ENCODE measurements at places on chromosomes 2 and 18.
A peak's percentile ranks its signal among the peaks of the same experiment; 100 is the strongest.

DNA sequence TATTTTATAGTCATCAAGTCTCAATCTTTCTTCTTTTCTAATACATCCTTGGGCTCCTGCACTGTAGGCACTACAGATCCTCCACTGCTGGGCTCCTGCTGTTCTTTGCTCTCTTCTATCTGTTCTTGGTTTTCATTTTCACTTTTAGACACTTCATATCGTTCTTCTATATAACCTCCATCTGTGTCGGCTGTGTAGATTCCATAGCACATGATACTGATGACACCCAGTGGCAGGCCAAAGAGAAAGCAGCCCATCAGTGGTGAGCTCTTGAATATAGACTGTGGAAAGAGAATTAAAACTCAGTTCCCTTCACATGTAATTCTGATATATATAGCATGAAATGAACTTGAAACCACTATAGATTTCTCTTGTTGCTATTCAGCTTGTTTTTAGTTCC lies 38.0 kb downstream of the TMX3 start:
- no peak for DNase-seq

- DNase-seq, result peak; percentile 56
These were observed 427 bp downstream of the RBKS start for GRCh38 chr2:27889774-27890145.

GRCh38 chr2:237022533-237022932 lies 63.2 kb upstream of the COPS8 start:
- DNase-seq, result no peak

GRCh38 chr2:76120176-76120575 lies 409.5 kb upstream of the GCFC2 start:
- no peak for DNase-seq

DNA sequence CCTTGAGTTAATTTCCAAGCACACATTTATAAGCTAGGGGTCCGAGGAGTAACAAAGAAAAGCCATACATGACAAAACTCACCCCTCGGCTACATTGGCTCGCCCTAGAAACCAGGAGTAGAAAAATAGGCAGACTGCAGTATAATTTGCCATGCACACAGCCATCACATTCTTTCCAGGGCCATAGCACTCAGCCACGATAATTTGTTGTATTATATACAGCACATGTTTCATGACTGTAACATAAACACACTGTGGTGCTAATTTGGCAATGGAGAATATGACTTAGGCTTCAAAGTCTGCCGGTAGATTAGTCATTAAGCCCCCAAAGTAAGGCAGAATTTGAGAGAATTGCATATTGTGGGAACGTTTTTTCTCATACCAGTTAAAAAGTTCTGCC lies 254.9 kb downstream of the ZNF521 start:
- peak; percentile 48 for DNase-seq

GRCh38 chr2:129812071-129812470 lies 167.4 kb upstream of the RAB6C start:
- no peak for DNase-seq
